ENCODE measurements at places on chromosomes 5 and 9.

DNA sequence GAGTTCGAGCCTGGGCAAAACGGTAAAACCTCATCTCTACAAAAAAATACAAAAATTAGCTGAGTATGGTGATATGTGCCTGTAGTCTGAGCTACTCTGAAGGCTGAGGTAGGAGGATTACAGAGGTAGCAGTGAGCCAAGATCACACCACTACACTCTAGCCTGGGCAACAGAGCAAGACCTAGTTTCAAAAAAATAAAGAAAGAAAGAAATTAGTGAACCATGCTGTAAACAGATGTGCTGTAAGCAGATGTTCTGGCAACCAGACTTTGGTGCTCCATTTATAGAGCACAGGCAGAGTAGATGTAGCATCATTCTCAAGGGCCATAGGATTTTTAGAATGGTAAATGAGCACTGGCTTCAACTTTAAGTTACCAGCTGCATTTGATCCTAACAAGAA, 115.4 kb downstream of the ST8SIA4 start:
- DNase-seq = no peak

- peak; percentile 89 for DNase-seq
Observed at GRCh38 chr9:113675475-113675941, 200.6 kb upstream of the ZNF618 start.

- no peak for DNase-seq
Observed at GRCh38 chr9:122333169-122333808, 37.5 kb upstream of the PTGS1 start.

DNA sequence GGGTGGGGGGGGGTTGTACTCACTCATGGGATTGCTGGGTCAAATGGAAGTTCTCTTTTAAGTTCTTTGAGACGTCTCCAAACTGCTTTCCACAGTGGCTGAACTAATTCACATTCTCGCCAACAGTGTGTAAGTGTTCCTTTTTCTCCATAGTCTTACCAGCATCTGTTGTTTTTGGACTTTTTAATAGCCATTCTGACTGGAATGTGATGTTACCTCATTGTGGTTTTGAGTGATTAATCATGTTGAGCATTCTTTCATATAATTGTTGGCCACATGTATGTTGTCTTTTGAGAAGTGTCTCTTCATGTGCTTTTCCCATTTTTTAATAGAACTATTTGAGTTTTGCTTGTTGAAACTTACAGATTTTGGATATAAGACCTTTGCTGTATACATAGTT, 94.9 kb upstream of the PLPPR1 start:
- DNase-seq = no peak

DNA sequence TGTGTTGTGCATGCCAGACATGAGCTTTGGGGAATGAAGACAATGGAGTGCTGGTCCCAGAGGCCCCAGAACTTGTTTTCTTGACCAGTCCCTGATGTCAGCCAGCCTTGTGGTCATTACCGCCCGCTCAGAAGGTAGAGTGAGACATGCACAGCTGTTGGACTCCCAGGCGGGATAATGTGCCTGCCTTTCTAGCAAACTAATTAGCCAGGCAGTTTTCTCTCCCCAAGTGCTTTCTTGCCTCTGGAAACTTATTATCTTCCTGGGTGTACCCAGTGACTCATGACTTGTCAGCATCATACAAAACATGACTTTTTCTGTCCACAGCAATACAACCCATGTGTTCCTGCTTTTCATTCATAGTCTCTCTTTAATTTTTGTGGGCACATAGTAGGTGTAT, 131.1 kb downstream of the RMI1 start:
- no peak for DNase-seq

DNA sequence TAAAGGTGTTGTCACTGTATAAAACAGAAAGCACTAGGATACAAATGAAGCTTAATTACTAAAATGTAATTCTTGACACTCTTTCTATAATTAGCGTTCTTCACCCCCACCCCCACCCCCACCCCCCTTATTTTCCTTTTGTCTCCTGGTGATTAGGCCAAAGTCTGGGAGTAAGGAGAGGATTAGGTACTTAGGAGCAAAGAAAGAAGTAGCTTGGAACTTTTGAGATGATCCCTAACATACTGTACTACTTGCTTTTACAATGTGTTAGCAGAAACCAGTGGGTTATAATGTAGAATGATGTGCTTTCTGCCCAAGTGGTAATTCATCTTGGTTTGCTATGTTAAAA, 43.8 kb downstream of the NDFIP1 start:
- DNase-seq = no peak

DNA sequence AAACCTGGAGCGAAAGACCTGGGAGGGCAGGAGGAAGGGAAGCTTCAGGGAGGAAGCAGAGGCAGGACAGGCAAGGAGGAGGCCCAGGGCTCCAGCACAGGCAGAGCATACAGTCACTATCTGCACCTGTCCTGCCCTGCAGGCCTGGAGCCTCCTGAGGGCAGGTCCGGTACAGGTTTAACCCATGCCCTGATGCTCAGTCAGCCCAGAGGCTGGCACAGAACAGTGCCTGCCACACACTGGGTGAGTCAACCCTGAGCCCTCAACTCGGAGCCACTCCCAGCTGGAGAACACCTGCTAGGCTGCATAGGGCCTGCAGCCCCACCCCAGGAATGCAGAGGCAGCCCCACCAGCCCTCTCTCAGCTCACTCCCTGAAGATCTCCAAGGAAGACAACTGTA, 161.5 kb upstream of the PHYKPL start:
- DNase-seq = no peak

- DNase-seq = no peak
Observed at GRCh38 chr5:170248172-170248930, 15.6 kb downstream of the C5orf58 start.

DNA sequence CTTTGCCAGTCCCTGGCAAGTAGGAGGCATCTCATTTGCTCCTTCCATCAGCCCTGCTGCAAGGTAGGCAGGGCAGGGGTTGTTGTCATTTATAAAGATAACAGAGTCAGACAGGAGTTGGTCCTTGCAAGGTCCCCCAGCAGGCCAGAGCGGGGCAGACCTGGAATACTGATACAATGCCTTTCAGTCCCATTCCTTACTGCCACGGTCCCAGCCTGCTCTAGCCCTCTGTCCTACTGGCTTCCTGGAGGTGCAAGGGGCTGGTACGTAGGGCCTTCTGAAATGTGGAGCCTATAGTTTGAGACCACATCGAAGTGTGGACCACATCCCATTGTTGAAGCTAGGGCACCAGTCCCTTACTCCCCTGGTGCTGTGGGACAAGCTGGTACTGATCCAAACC, 42.8 kb upstream of the PITX1 start:
- DNase-seq = no peak

DNA sequence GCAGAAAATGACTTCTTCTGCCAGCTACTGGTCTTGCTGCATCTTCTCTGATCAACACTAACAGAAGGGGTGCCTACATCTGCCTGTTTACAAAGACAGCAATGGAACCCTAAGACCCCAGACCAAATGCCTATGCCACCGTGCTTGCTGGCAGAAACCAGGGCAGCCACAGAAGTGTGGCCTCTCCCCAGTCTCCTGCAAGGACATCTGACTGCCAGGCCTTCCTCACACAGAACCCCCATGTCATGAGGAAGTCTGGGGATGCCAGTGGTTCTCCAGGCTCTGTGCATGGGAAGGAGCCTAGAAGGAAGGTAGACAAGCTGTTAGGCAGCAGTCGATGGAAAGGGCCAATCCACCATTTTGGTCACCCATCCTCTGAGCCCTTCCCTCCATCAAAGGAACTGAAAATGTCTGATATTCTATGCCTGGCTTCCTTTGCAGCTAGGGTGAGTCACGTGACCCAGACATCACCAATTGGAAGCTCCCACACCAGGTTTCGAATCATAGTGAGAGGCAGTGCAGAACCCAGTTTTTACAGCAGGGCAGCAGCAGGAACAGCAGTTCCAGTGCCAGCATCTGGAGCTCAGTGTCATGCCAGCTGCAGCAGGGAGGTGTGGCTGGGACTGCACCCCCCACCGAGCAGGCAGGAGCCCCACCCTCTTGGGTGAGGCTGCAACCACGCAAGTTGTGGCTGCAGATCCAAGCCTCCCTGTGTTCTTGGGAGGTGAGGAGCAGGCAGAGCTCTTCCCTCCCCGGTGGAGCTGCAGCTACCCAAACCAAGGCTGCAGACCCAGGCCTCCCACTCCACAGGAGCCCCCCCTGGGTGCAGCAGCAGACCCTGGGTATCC, 123.4 kb downstream of the OLFM1 start:
- DNase-seq = no peak

- DNase-seq = no peak
Observed at GRCh38 chr5:39876146-39876545, 451.4 kb upstream of the DAB2 start.

DNA sequence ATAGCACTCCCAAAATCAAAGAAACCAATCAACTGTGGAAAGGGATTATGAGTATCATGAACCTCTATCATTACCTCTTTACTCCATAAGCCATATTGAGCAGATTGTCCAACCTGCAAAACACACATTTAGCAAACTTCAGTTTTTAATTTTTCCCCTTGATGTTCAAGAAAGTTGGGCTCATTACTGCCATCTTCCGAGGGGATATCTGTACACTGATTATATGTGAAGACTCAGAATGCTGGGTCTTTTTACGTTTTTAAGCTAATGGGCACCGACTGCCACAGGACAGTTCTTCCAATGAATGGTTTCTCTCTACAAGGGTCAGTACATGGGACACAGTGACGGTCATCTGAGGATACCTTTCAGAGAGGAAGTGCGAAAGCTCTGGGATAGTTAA, 132.7 kb downstream of the ELAVL2 start:
- DNase-seq = no peak

DNA sequence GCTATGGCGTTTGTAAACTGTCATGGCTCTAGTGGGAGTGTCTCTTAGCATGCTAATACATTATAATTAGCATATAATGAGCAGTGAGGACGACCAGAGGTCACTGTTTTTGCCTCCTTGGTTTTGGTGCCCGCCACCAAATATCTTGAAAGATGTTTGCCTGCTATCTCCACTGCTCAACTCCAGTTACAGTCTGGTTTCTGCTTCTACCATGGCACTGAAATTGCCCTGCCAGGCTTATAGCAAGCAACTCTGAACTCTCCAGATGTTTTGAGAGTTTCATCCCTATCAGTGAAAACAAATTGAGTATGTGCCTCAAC, 122.1 kb upstream of the SPRY4 start:
- DNase-seq = no peak

DNA sequence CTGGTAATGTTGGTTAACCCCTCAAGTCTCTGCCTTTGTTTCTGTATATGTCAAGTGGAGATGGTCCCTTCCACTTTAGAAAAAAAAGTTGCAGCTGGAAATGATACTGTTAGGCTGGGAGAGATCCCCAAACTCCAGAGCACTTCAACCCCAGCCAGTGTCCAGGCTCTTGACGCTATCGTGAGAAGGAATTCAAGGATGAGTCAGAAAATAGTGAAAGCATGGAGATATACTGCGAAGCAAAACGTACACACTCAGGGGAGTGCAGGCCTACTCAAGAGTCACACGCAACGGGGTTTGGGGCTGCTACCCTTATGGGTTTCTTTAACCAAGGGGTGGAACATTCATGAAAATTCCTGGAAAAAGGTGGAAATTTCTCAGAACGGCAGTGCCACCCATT, 24.9 kb downstream of the KCNV2 start:
- DNase-seq = no peak

- no peak for DNase-seq
Observed at GRCh38 chr5:54624805-54625568, 107.4 kb downstream of the SNX18 start.

GRCh38 chr9:34490360-34490759, 31.8 kb downstream of the DNAI1 start:
- DNase-seq = no peak

GRCh38 chr5:158751961-158752655, 347.6 kb downstream of the EBF1 start:
- DNase-seq = no peak

- DNase-seq = no peak
Observed at GRCh38 chr9:7228726-7229125, 471.0 kb downstream of the KDM4C start.

- DNase-seq = no peak
Observed at GRCh38 chr5:106854922-106855321, 815.8 kb downstream of the EFNA5 start.

DNA sequence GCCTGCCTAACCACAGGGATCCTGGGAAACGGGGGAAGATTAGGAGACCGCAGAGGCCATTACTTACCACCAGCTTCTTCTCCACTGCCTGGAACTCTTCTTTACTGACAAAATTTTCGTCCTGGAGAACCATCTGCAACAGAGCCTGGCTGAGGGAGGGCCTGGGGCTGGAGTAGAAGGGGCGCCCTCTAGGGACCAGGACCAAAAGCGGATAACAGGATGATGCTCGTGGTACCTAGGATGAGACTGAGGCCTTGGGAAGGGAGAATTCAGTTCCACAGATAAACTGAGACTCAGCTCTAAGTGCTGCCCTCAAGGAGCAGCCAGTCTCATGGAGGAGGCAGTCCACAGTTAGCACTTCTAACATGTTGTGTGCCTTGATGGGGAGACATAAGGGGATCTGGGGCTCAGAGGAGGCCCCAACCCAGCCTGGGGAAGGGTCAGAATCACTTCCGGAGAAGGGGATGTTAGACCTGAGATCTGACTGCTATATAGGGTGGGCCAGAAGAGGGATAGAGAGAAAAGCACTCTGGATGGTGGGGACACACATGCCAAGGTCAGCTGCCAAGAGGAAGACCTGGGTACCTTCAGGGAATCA, 1.2 kb downstream of the SPATA24 start:
- no peak for DNase-seq

DNA sequence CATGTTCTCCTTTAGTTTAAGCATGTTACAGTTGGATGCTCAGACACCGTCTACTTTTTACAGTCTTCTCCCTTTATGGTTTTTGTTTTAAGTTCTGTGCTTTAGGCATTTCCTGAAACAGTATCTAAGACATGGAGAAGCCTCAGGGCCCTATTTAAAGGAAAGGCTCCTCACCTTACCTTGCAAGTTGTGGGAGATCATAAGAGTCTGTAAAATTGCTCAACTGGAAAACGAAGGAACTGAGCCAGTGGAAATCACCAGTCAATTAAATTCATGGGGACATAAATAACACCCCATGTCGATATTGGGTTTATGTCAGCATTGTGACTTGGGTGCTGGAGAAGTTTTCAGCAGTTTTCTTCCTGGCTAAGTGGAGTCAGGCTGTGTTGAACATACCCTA, 239.2 kb downstream of the KIF4B start:
- no peak for DNase-seq

DNA sequence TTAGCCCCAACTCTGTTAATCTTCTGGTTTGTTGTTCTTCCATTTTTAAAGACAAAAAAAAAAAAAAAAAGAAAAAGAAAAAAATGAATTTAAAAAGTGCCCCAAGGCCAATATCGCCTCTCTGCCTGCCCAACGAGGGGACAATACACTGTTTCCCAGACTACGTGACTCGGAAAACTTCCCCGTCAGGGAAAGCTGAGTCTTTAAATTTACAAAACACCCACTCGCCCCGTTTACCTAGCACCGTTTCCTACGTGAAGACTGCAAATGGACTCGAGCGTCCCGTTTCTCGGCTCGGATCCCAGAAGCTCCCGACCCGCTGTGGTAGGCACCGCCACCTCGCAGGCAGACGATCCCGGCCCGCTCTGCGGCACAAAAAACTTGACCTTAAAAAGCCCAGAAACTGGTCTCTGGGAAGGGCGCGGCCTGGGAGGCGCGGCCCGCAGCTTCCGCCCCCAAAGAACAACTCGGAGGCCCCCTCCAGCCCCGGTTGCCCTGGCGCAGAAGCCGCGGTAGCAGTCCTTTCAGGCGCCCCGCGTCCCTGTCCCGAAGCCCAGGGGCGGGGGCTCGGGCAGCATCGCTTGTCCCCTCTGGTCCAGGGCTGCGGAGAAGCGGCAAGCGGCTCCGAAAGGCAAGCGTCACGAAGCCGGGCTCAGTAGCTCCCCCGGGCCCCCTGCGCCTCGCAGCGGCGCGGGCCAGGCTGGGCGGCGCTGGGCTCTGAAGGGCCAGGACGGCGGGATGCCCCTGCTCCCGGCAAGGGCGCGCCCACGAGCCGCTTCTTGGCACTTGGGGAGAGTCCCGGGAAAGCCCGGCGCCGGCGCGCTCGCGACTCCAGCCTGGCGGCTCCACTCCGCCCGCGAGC, at the start of gene GCNT4:
GCNT4 (minus strand) TSS at position 367 of the 862 bp plus-strand sequence. CDS start 22,521 bp downstream, outside the sequence.
- no peak for DNase-seq

All from HS-27A (cell line).